ENCODE measurements at places on chromosomes 2 and 18.

- no peak for DNase-seq
Measured at GRCh38 chr18:75023473-75023872, 185.5 kb downstream of the PTGR3 start.

DNA sequence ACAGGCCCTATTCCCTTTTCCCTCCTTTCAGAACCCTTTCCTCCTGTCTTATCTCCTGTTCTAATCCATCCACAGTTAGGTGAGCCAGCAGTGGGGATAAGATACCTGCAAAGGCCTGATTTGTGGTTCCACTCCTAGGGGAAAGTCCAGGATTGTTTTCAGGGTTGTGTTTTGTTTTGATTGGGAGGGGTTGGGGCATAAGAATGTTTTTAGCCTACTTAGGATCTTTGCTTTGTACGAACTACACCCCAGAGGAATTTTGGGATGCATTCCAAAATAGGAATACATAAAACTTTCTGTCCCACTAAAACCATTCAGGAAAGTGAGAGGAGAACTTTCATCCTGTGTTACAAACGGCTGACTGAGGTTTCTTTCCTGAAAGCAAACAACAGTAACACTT lies 150.8 kb upstream of the PGAP1 start:
- no peak for DNase-seq

DNA sequence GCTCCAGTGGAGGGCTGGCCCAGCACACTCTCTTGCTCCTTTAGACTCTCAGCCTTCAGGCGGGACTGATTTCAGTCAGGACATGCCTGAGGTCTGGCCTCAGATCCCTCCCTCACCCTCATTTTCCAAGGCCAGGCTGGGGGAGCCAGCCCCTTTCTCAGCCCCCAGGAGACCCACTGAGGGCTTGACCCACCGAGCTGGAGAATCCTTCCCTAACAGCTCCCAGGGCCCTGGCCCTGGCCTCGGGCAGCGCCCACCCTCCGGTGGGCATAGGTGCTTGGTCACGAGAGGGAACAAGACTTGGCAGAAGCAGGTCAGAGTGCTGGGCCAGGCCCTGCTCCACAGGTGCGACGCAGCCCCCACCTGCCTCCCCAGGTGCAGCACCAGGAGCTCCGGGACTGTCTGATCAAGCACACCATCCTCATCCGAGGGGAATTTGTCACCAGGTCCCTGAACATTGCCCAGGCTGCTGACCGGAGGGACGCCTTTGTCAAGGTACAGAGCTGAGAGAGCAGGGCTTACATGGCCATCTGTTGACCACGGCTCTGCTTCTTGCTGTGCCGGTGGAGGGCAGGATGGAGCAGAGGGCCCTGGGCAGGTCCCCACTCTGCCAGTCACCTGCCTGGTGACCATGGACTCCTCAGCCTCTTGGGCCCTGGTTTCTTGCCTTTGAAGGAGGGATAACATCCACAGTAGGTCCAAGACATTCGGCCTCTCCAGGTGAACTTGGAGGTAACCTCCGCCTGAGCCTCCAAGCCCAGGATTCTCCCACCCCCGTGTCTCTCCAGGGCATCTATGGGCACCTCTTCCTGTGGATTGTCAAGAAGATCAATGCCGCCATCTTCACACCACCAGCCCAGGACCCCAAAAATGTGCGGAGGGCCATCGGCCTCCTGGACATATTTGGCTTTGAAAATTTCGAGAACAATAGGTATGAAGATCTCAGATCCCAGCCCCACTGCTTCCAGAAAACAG lies 46.3 kb downstream of the MYO7B start:
- DNase-seq, result no peak

DNA sequence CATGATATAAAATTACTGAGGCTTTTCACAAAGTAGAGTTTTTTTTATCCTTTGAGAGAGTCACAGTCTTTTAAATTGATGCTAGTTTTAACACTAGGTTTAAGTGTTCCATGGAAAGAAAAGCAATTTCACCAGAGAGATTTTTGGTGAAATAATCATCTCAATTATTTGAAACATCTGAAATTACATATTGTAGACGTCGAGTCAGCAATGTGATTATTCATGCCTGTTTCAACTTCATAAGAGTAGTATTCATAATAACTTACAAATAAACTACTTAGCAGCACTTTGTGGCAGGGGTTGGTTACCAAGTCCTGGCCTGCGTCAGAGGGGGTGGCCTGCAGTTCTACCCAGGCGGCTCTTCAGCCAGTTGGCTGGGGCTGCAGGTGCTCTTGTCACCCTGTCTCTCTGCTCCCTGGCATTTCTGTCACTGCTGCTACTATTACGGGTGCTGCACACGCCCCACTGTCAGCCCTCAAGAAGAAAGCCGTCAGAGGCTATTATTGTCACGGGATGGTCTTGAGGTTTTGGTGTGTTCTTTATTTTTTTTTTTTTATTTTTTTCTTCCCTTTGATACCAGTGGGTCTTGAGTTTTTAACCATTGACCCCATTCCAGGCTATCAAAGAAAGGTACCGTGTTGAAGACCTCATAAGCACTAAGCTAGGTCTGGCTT lies 50.4 kb downstream of the MALT1 start:
- no peak for DNase-seq

- no peak for DNase-seq
Measured at GRCh38 chr2:47039913-47040562, 115.1 kb downstream of the STPG4 start.

DNA sequence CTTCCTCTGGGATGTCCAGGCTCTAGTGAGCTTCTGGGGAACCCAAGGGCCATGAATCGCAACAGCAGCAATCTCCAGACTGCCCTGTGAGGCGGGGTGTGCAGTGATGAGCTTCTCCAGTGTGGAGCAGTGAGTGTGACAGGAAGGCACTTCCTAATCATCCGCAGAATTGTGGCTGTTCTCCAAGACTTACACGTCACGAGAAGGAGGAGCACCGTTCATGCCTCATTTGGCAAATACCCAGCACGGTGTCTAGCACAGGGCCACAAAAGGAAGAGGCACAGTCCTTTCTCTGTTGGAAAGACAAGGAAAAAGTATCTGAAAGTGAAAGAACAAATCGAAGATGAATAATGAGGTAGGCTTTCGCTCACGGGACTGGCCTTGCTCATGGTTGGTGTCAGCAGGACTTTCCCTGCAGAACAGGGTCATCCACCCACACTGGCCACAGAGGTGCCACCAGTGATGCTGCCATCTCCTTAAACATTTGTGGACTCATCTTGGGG lies 125.1 kb upstream of the HAAO start:
- no peak for DNase-seq

- no peak for DNase-seq
Measured at GRCh38 chr2:207161247-207162123, 4.3 kb downstream of the KLF7 start.

DNA sequence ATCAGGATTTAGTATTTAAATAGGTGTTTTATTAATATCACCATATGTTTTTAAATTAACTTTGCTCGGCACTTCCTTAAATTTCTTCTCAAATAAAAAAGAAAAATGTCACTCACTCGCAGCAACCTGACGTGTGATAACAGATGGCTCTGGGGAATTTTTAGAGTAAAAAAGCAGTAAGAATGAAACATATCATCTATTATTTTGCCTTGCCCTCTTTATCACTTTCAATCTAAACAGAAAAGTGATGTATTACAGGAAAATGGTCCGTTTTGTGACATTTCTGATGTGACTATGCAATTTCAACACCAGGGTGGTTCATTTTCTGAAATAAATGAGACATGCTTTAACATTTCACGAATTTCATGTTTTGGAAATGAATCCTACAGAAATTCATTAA lies 1368.0 kb upstream of the LRRTM1 start:
- no peak for DNase-seq

- DNase-seq, result no peak
Measured at GRCh38 chr2:124530203-124530602, 505.1 kb downstream of the CNTNAP5 start.

DNA sequence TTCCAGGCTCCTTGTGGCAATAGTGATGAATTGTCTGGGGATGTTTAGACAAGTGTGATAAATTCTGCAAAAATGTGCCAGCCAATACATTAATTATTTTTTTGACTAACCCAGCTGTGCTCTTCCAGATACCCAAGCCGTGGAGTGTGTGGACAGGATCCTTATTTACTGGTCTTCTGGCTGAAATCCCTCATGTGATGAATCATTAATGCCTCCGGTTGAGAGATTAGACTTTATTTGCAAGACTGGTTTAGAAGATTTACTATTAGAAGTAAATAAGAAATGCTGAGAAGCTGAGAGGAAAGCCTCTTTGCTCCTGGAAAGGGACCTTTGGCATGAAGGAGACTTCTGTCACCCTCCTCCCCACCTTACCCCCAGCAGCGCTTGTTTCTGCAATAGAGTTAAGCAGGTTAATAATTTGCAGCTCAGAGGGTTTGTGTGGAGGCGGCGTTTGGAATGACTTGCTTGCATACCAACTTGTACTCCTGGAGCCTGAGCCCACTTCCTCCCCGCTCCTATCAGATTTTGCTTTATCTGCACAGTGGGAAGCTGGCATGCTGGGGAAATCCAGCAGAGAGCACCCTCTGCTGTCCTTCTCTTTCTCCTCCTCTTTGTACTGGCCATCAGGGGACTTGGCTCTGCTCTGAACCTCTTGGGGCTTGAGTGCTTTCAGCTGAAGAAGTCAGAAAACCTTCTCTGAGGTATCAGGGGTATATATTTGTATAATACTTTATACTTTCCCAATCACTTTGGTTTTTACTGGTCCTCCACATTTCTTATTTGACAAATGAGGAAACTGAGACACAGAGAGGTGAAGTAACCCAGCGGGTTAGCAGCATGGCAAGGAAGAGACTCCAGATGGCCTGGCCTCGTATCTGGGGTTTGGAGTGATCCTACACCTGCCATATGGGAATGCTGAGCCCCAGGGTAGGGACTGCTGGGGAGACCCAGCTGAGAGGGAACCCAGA lies 16.3 kb downstream of the SLC3A1 start:
- no peak for DNase-seq

DNA sequence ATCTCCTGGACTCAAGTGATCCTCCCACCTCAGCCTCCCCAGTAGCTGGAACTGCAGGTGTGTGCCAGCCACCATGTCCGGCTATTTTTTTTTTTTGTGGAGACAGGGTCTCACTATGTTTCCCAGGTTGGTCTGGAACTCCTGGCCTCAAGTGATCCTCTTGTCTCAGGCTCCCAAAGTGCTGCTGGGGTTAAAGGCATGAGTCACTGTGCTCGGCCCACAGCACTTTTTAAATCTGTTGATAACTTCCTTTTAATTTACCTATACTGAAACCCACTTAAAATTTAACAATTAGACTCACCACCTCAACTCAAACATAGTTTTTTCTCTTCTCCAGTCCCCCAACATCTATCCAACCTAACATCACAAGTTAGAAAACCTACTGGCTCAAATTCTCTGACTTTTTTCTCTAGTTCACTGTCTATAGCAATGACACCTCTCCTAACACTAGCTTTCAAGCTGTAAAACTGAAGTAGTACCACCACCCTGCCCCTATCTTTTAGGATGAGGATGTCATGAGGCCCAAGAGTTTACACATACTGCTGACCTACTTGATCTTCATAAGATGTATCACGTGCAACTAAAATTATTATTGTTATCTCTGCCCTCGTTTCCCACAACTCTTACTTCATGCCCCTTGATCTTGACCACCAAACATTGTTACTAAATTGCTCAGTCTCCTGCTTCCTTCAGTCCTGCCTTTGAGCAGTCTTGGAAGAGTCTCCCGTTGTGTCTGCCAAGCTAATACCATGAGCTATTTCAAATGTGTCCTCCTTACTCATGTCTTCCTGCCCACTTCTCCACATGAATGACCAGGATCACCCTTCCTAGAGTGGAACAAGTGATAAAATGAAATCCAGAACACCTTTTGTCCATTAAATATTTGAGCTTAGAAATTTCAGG lies 142.3 kb upstream of the ZFP36L2 start:
- DNase-seq, result no peak

DNA sequence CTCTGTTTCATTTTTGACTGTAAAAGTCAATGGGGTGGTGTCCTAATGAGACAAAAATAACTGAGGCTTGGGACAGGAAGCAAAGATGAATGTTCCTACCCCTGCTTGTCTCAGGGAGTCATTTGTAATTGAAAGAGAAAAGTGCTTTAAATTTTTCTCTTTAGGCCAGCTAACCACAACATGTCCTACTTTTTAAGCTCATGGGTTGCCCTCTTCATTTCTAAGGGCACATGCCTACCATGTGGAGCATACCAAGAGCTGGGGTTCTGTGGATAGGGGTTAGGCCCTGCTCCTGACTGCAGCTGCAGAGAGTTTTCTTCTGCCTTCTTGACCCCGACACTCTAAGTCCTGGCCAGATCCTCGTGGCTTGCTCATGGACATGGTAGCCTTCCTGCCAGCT lies 96.8 kb upstream of the ARL4C start:
- DNase-seq, result no peak

DNA sequence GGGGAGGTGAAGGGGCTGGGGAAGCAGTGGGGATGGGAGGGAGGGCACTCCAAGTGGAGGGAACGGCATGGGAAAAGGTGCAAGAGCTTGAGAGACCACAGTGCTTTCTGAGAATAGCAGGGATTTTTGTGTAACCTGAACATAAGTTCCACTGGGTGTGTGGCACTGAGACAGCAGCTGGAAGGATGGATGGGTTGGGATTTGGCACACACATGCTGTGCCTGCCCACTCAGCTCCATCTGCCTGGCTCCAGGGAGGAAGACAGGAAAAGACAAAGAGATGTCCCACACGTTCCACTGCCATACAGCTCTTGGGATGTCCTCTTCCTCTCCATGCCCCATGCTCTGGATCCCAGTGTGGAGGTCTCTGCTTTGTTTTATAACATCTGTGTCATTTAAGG lies 114.1 kb upstream of the TEX51 start:
- no peak for DNase-seq

DNA sequence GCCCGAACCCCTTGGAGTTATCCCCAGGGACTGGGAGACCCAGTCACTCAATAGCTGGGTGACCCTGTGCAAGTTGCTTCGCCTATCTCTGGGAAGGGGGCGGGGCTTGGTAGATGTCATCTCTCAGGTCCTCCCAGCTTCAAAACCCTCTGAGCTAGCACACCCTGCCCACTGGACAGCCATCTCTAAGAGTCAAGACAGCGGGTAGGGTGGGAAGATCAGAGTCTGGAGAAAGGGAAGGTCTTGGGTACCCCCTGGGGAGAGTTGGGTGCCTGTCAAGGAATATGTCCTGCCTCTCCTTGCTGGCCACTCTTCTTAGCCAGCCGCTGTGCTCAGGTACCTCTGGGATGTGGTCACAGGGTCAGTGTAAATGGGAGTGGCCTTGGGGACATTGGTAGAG lies 8.0 kb downstream of the GLI2 start:
- no peak for DNase-seq

- no peak for DNase-seq
Measured at GRCh38 chr2:226399006-226399405, 400.6 kb downstream of the IRS1 start.

- DNase-seq, result no peak
Measured at GRCh38 chr2:54262015-54262765, 6.2 kb upstream of the TSPYL6 start.

DNA sequence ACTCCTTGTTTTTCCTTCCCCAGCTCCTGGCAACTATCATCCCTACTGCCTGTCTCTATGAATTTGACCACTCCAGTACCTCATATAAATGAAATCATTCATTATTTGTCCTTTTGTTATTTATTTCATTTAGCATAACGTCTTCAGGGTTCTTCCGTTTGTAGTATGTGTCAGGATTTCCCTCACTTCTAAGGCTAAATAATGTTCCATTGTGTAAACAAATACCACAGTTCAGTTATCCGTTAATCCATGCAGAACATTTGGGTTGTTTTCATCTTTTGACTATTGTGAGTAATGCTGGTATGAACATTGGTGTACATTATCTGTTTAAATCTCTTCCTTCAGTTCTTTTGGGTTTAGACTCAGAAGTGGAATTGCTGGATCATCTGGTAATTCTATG lies 18.8 kb downstream of the DYNC2LI1 start:
- DNase-seq, result no peak

- no peak for DNase-seq
Measured at GRCh38 chr18:77114415-77115191, 18.0 kb downstream of the MBP start.

Measured in NCI-H187 treated with DMSO at 0.1 percent for 48 hours (cell line).